ENCODE measurements at places on chromosomes 7 and 10.
A peak's percentile ranks its signal among the peaks of the same experiment; 100 is the strongest.

GRCh38 chr10:79905322-79906314 lies 43.3 kb downstream of the SFTPD start:
- H3K4me3 ChIP-seq: peak overlapping the region; percentile 81
- no peaks in the 10 kb centered on the region for H3K27me3 ChIP-seq
- H3K4me1 ChIP-seq: peaks cover 3% of the 10 kb centered on the region
- peaks cover 2% of the 10 kb centered on the region for H3K36me3 ChIP-seq
- no peak overlapping the region for H3K27ac ChIP-seq

DNA sequence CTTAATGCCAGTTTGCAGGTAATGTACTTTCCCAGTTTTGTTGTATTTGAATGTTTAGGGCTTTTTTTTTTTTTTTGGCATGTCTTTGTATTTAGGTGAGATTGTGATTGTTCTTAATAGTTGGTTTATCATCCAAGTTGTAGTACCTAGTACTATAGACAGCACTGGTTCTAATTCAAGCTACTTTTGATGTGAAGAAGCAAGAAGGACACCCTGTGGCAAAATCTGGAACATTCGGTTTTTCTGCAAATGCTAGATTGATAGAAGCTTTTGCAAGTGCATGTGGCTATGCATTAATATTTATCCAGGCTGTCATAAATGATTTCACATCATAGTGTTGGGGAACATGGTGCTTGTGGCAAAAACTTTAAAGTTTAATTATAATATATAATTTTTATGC lies 248.9 kb downstream of the FOXP2 start:
- no peaks in the 10 kb centered on the region for H3K27me3 ChIP-seq
- peak; percentile 37 for DNase-seq
- no peak overlapping the region for H3K27ac ChIP-seq
- H3K36me3 ChIP-seq: no peaks in the 10 kb centered on the region

- no peak overlapping the region for H3K4me3 ChIP-seq
- H3K4me1 ChIP-seq: no peaks in the 10 kb centered on the region
- no peak overlapping the region for H3K27ac ChIP-seq
- H3K27me3 ChIP-seq: no peaks in the 10 kb centered on the region
- H3K36me3 ChIP-seq: no peaks in the 10 kb centered on the region
Observed at GRCh38 chr10:68145705-68146104, 36.4 kb downstream of the MYPN start.

GRCh38 chr7:32062150-32062549 lies 8.1 kb downstream of the PDE1C start:
- no peaks in the 10 kb centered on the region for H3K27me3 ChIP-seq
- no peaks in the 10 kb centered on the region for H3K36me3 ChIP-seq
- H3K4me3 ChIP-seq: no peak overlapping the region

- DNase-seq: no peak
- H3K27ac ChIP-seq: no peak overlapping the region
- H3K36me3 ChIP-seq: peaks cover 21% of the 10 kb centered on the region
Observed at GRCh38 chr7:16399265-16399831, 22.0 kb downstream of the CRPPA start.

DNA sequence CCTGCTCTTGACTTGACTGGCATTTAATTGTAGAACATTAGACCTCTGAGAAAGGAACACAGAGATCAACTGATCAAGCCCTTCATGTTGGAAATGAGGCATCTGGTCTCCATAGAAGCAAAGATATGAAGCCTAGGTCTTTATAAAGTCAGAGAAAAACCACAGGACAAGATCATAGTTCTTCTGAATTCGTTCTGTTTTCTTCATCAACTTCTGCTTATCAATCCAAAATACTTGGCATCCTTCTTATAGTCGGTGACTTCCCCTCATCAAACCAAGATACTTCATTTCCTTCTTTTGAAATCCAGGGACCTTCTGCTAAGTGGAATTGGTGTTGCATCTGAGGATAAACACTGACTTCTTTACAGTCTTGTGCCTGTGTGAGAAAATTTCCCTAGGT lies 77.1 kb upstream of the PRKCQ start:
- H3K27ac ChIP-seq: no peak overlapping the region
- H3K4me3 ChIP-seq: no peak overlapping the region
- no peaks in the 10 kb centered on the region for H3K36me3 ChIP-seq
- H3K4me1 ChIP-seq: peaks cover 4% of the 10 kb centered on the region
- no peaks in the 10 kb centered on the region for H3K27me3 ChIP-seq

- DNase-seq: no peak
- H3K4me3 ChIP-seq: no peak overlapping the region
- no peak overlapping the region for H3K27ac ChIP-seq
- H3K4me1 ChIP-seq: no peaks in the 10 kb centered on the region
Observed at GRCh38 chr10:125811251-125811650, 11.8 kb downstream of the UROS start.

DNA sequence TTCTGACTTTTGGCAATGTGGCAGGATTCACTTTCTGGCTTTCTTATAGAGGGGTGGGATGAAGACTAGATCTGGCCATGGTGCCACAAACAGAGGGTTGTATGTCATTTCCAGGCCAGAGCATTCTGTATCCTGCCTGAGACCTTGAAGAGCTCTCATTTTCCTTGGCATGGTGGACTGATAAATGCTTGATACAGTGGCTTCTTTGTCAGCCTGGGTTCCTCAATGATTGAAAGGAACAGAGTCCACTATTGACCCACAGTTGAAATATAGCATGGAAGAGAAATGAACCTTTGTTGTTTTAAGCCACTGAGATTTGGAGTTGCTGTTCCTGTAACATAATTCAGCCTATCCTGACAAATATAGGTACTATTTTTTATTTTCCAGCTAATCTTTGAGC lies 462.7 kb downstream of the SUGCT start:
- no peak overlapping the region for H3K27ac ChIP-seq
- no peaks in the 10 kb centered on the region for H3K27me3 ChIP-seq
- no peak overlapping the region for H3K4me3 ChIP-seq
- H3K36me3 ChIP-seq: no peaks in the 10 kb centered on the region

DNA sequence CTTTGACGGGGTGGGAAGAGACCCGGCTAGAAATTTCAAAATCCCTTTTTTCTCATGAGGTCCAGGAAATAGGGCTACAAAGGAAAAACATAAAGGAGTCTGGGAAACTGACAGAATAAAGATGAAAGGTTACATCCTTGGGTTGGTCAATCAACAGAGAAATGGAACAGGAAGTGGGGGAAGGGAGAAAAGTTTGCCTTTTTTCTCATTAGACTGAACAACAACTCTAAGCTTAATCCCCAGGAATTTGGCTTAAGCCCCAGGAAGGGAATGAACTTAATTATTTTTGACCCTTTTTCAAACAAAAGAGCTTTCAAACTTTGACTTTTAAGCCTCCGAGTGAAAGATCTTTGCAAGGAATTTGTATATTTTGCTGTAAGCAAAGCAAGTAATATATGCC lies 32.7 kb downstream of the LGI1 start:
- no peak overlapping the region for H3K27ac ChIP-seq
- no peaks in the 10 kb centered on the region for H3K4me1 ChIP-seq
- DNase-seq: no peak
- no peaks in the 10 kb centered on the region for H3K27me3 ChIP-seq
- H3K36me3 ChIP-seq: peaks cover 2% of the 10 kb centered on the region
- H3K4me3 ChIP-seq: no peak overlapping the region

DNA sequence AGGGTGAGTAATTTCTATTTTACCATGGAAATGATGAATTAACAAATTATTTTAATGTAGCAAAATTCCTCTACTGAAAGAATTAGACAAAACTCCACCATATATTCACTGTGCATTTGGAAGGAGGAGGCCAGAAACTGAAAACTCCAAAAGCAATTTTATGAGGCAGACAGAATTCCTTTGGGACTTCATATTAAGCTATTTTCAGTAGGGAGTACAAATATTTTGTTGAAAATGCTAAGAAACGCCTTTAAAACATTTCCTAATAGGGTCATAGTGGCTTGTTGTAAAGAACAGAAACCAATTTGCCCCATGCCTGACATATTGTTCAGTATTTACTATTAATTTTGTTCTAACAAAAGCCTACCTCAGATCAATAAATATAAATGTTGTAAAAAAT lies 117.8 kb downstream of the TES start:
- no peaks in the 10 kb centered on the region for H3K27me3 ChIP-seq
- H3K4me1 ChIP-seq: no peaks in the 10 kb centered on the region
- no peak overlapping the region for H3K4me3 ChIP-seq
- no peak overlapping the region for H3K27ac ChIP-seq
- no peaks in the 10 kb centered on the region for H3K36me3 ChIP-seq
- DNase-seq: no peak

DNA sequence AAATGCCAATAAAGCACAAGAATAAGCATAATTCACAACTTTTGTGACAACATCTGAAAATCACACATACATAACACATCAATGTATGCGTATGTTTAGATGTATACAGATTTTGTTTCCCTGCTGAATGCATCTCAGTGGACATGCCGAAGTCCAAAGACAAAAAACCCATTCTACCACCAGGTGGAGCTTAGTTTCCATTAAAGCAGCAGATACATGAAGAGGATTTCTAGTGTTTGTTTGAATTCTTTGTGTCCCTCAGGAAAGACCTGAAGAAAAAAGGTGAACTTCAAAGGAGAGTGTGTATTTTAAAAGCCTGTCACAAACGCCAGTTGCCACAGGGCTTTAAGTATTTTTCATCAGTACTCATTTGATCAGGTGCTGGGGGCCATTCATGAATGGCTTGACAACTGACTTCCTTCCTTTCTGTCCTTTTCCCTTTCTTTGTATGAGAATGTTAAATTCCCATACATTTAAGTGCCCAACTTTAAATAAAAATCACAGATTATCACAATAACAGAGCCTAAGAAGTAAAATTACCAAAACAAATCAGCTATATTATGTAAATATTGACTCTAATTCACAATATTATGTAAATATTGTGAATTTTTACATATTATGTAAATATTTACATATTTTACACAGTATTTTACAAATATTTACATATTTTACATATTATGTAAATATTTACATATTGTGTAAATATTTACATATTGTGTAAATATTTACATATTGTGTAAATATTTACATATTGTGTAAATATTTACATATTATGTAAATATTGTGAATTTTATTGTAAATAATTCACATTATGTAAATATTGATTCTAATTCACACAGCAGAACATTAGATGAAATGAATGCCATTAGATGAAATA lies 343.0 kb downstream of the CRPPA start:
- no peak overlapping the region for H3K27ac ChIP-seq
- no peaks in the 10 kb centered on the region for H3K36me3 ChIP-seq
- no peaks in the 10 kb centered on the region for H3K4me1 ChIP-seq
- peak; percentile 76 for DNase-seq

DNA sequence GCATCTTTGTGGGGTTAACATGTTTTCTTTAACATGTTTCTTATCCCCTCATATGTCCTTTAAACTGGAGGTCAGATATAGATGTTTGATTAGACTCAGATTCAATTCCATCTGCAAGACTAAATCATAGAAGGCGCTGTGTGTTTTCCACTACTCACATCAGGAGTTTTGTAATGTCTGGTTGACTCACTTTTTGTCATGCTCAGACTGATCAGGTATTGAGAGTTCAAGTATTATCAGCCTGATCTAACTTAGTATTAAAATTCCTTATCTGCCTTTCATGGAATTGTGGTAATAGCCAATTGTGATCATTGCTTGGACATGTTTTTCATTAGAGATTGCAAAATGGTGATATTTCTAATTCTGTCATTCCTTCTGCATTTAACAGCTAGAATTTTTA lies 30.2 kb downstream of the ENTPD7 start:
- no peak overlapping the region for H3K4me3 ChIP-seq
- no peaks in the 10 kb centered on the region for H3K4me1 ChIP-seq
- H3K36me3 ChIP-seq: peaks cover 10% of the 10 kb centered on the region
- H3K27me3 ChIP-seq: no peaks in the 10 kb centered on the region
- no peak overlapping the region for H3K27ac ChIP-seq

- H3K27ac ChIP-seq: no peak overlapping the region
- H3K4me1 ChIP-seq: no peaks in the 10 kb centered on the region
- H3K36me3 ChIP-seq: no peaks in the 10 kb centered on the region
- DNase-seq: no peak
- no peak overlapping the region for H3K4me3 ChIP-seq
- H3K27me3 ChIP-seq: no peaks in the 10 kb centered on the region
Observed at GRCh38 chr7:50274361-50274760, 30.2 kb upstream of the IKZF1 start.

DNA sequence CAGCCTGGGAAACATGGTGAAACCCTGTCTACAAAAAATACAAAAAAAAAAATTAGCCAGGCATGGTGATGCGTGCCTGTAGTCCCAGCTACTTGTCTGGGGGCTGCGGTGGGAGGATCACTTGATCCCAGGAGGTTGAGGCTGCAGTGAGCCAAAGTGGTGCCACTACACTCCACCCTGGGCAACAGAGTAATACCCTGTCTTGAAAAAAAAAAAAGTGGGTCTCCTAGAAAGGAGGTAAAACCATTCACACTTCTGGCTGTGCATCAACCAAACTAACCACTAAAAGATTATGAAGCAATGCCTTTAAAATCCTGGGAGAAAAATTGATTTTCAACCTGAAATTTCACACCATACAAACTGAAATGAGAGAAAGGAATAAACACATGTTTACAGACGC lies 35.4 kb upstream of the C10orf71 start:
- DNase-seq: no peak
- H3K36me3 ChIP-seq: no peaks in the 10 kb centered on the region
- peaks cover 5% of the 10 kb centered on the region for H3K4me1 ChIP-seq
- H3K27ac ChIP-seq: no peak overlapping the region
- H3K27me3 ChIP-seq: no peaks in the 10 kb centered on the region

- no peak overlapping the region for H3K27ac ChIP-seq
- peaks cover 8% of the 10 kb centered on the region for H3K4me1 ChIP-seq
- DNase-seq: peak; percentile 17
- no peak overlapping the region for H3K4me3 ChIP-seq
- H3K27me3 ChIP-seq: peaks cover 3% of the 10 kb centered on the region
- no peaks in the 10 kb centered on the region for H3K36me3 ChIP-seq
Observed at GRCh38 chr10:71774916-71775702, 1.8 kb upstream of the VSIR start.

DNA sequence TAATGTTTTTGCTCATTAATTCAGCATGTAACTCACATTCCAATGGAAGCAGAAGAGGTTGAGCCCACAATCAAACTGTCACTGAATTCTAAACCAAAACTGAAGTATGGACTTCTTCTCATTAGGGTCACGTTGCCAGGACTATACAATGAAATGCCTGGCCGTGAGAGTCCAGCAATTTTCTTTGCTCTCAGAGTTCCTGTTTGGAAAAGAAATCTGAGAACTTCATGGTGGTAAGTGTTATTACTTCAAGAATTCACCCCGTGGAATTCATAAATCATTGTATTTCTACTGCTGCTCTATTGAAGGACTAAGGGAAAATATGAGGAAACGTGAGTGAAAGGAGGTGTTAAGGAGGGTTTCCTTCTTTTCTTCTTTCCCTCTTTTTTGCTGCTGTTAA lies 441.8 kb upstream of the AKR1E2 start:
- H3K4me3 ChIP-seq: no peak overlapping the region
- no peaks in the 10 kb centered on the region for H3K4me1 ChIP-seq
- no peak for DNase-seq
- no peaks in the 10 kb centered on the region for H3K27me3 ChIP-seq
- H3K36me3 ChIP-seq: no peaks in the 10 kb centered on the region

Data from trophoblast cell (in vitro differentiated cells and primary cell).